ENCODE measurements at places on chromosomes 2 and 18.

DNA sequence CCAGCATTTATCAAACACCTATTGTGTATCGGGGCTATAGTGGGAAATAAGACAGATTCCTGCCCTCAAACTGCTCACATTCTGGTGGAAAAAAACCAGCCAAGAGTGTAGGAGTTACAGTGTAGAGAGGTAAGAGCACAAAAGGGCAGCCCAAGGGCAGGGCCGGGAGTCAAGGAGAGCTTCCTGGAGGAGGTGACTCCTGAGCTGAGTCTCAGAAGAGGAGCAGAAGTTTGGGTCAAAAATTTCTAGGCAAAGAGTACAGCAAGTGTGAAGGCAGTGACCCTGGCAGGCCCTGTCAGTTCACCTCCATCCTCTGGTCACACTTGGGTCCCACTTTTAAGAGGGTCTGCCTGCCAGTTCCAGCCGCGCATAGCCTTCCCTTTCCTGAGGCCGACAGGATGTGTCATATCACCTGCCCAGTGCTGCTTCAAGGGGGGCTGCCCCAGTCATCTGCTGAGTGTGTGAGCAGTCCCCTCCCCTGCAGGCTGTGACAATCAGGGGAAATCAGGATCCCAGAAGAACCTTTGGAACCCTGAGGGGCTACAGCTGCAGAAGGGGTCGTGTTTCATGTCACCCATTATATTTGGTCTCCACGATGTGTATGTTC, 118.4 kb downstream of the GLI2 start:
- DNase-seq = no peak

DNA sequence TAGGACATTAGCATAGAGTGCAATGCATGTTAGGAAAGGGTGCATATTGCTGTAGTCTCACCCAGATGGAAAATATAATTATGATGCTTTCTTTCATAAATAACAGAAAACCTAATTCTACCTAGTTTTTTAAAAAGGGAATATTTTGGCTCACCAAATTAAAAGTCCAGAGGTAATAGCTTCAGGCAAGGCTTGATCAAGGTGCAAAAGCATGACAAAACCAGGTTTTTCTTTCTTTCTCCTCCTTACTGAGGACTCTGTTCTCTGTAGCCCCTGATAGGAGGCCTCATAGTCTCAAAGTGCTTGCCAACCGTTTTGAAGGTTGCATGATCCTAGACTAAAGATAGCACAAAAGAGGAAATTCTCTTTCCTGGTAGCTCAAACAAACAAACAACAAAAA, 349.9 kb downstream of the CTNNA2 start:
- no peak for DNase-seq

GRCh38 chr2:128756365-128756717, 437.7 kb upstream of the HS6ST1 start:
- DNase-seq = peak; percentile 26

- DNase-seq = no peak
Observed at GRCh38 chr2:26462511-26463243, 15.2 kb downstream of the OTOF start.

DNA sequence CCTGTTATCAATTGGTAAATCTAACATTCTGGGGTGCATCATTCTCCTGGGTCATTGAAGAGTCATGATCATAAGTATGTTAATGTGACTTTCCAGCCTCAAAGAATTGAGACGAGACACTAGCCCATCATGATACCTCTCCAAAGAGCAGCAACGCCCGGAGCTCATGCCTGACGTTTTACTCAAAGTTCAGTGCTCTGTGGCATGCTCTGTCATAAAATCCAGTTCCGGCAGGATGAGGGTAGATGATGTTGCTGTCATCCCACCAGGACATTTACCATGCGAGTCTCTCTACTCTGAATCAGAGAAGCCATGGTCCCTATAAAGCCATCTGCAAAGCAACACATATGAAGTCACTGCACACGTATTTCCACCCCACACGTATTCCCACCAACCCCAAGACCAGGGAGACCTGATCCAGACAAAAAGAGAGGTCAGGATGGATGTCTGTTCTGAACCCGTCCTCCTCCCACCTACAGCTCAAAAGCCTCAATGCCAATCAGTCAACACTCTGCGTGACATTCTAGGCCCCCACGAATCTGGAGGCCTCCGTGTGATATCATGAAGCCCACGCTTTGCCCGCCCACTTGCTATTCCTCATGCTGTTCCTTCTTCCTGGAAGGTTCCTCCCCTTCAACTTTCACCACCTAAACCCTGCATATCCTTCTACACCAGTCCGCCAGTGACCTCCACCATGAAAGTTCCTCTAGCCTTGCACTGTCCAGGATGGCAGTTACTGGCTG, 85.8 kb downstream of the DNMT3A start:
- no peak for DNase-seq

DNA sequence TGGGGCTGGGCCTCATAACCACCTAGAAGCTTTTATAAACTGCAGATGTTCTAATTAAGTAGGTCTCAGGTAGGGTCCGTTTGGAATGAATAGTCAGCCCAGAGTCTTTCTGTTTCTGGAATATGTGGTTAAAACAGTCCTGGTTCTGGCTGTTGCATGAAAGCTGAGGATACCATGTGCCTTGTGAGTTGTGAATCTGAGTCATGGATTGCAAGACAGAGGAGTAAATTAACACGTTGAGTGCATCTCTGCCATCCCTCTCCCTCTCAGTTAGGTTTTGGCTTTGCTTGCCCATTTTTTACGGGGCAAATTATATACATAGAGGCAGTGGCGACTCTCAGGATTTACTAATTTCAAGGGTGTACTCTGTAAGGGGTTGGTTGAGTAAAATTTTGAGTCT, 59.1 kb downstream of the NCK2 start:
- no peak for DNase-seq

GRCh38 chr2:203934711-203935438, 1.7 kb upstream of the ICOS start:
- no peak for DNase-seq

DNA sequence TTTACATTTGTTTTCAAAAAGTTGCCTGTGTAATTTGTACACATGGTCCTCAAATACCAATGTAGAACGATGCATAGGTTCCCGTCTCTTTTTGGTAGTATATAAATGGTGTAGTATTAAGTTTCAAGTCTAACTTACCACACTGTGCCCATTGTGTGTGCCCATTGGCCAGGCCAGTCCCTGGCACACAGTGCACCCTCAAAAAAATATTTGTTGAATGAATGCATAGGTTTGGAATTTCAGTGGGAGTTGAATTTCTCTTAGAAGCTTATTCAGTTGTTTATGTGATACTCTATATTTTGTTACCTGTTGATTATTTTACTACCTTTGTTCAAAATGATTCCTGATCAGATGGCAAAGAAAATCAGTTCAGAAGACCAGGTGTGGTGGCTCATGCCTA, 30.1 kb downstream of the IDH1 start:
- no peak for DNase-seq

GRCh38 chr18:43161528-43161927, 46.0 kb upstream of the RIT2 start:
- DNase-seq = no peak

GRCh38 chr2:240611601-240612210, 13.6 kb upstream of the GPR35 start:
- no peak for DNase-seq

DNA sequence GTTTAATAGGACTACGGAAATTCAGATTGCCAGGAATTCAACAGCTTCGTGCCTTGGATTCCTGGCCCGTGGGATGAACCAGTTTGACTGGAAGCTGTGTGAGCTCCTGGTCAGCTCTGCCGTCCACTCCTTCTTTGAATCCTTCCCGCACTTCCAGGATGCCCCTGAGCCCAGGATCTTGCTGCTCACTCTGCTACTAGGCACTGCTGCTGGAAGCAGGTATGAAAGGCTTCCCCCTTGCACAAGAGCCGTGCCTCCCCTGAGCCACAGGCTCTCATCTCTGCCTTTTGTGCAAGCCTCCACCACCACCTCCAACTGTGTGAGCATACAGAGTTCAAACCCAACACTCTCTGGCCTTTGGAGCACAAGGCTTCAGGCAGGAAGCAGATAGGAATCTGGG, 34.9 kb downstream of the EN1 start:
- no peak for DNase-seq

DNA sequence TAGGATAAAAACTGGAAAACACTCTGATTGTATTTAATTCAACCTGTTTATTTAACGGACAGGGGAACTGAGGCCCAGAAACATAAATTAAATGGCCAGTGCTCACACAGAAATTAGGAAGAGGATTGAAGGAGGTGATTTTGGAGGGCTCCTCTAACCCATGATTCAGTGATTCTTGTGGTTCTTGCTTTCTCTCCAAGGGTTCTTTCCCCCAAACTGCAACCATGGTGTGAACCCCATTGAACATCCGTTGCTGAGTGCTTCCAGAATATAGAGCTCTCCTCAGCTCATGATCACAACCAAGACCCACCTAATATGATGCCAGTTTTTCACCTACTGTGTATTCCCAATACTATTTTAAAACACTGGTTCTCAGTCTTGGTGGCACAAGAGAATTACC, 41.4 kb downstream of the BMP10 start:
- DNase-seq = no peak

DNA sequence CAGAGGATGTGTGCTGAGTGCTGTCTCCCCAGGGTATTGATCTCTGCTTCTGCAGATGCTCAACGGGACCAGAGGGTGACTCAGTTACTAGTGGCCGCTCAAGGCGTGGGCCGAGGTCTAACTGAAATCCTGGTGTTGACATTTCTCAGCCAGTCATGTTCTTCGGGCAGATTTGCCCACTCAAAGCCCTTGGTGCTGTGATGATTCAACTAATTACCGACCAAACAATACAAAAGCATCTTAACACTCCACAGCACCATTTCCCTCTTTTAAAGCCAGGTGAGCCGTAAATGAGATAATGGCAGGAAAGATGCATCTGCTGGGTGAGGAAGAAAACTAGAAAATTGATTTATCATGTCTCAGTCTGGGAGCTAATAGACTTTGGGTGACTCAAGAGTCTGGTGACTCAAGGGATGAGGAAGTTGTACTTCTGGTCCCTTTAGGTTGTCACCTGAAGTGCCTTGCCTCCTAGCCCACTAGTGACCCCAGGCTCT, 32.7 kb upstream of the PRLH start:
- no peak for DNase-seq

GRCh38 chr2:64114063-64114911, 29.9 kb downstream of the PELI1 start:
- no peak for DNase-seq

GRCh38 chr2:25000503-25001324, 29.0 kb upstream of the DNAJC27 start:
- DNase-seq = no peak

DNA sequence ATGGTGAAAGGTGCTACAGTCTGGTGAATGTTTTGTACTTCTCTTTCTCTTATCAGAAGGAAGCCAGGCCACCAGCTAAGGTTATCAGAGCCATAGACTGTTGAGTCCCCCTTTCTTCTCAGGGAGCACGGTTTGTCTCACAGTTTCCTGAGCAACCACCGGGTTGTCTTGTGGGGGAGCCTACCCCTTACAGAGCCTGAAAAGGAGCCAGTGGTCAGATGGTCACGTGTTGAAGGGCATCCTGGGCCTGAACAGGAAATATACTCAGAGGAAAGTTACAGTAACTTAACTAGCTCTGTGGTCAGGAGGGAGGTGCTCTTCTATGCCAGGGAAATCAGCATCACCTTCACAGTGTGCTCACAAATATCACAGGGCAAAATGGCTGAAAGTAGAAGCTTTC, 11.6 kb downstream of the CD28 start:
- no peak for DNase-seq

GRCh38 chr2:126494593-126494992, 161.4 kb upstream of the GYPC start:
- no peak for DNase-seq

- no peak for DNase-seq
Observed at GRCh38 chr2:198054299-198054698, 249.9 kb downstream of the PLCL1 start.

DNA sequence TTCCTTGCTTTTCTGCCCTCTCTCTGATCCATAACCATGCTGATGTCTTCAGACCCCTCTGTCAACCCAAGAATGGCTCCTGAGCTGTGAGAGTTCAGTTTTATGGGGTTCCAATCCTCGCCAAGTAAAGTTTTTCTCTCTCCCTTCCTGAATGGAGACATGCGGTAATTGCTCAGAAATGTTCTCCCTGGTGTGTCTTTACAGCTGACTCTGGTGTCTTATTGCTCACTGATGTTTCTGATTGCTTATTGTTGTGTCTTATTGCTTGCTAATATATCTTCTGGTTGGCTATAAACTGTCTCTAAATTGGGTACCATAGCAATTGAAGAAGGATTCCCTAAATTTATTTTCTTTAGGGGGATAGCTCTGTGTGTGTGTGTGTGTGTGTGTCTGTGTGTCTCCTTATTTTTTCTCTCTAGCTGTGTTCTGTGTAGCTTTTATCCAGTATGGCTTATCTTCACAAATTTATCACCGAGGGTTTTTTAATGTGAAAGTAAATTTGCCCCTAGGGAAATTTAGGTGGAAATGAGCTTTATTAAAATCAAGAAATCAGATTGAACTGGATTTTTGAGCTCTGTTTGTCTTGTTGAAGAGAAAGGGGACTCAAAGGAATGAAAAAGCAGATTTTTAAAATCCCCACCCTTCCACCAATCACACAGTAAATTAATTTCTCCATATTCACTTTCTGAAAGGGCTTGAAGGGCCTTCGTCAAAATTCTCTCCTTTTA, 19.5 kb downstream of the MGAT5 start:
- DNase-seq = no peak

DNA sequence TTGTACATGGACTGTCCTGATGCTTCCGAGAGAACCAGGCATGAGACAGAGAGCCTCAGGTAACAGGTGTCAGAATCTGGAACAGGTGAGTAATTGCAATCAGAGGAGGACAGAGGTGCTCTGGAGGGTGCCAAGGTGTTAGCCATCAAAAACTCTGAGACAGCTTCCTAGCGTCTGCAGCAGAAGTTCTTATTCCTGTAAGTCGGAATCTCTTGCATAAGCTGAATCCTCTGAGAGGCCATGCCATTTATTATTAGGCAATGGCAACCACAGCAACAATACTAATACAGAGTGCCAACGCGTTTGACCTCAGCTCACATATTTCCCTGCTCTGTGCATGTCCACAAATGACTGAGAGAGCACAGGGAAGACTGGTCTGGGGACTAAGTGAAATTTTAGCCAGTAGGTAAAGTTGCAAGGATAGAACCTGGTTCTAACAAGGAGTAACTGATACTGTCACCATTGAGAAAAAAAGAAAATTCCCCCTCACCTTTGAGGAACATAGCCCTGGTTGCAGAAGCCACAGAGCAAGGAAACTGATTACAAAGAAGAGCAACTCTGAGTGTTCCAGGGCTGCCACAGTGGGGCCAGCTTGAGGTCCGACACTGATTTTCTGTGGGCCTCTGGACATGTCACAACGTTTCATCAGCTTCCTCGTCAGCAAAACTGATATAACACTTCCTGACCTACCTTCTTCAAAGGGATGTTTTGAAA, 55.1 kb upstream of the ACSL3 start:
- DNase-seq = no peak

GRCh38 chr2:219358170-219359075, 25.9 kb upstream of the RESP18 start:
- no peak for DNase-seq

GRCh38 chr18:79915161-79916127, 36.0 kb downstream of the SLC66A2 start:
- DNase-seq = peak; percentile 66

DNA sequence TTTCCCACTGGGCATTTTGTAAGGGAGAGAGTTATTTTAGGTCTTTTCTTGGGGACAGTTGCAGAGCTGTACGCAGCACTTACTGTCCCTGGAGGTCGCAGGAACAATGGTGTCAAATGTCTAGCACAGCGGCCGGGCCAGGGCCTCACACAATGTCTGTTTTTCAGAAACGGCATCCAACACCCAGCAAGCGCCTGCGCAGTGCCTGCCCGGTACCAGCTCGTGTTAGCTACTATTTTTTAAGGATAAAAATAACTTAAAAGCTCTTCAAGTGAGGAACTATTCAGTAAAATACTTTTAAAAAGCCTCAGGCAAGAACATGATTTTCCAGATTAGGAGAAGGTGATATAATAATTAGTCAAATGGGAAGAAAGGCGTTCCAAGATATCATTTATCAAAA, 90.0 kb downstream of the MBP start:
- no peak for DNase-seq
